CD4-positive, alpha-beta T cell (primary cell): ENCODE measurements at places on chromosomes 12 and 14.

DNA sequence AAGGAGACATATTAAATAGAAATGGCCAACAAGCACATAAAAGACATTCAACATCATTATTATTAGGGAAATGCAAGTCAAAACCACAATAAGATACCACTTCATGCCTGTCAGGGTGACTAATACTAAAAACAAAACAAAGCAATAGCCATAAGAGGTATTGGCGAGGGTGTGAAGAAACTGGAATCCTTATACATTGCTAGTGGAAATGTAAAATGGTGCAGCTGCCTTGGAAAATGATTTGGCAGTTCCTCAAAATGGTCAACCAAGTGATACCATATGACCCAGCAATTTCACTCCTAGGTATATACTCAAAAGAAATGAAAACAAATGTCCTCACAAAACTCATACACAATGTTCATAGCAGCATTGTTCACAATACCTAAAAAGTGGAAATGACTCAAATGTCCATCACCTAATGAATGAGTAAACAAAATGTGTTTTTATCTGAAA is 27.0 kb downstream of the GPR135 start:
- no peak for DNase-seq

GRCh38 chr12:132245521-132246101 is 83.8 kb downstream of the GALNT9 start:
- no peak for DNase-seq

GRCh38 chr12:87157791-87158190 is 871.4 kb downstream of the C12orf50 start:
- DNase-seq = no peak

GRCh38 chr12:102540815-102541385 is 60.5 kb upstream of the IGF1 start:
- DNase-seq = no peak

GRCh38 chr14:37197421-37198272 is at the start of gene MIPOL1:
TSS of gene MIPOL1 (plus strand) at chr14:37197937. CDS start at chr14:37247889, 49,952 bp downstream.
- no peak for DNase-seq

- no peak for DNase-seq
Observed at GRCh38 chr14:31692376-31692781, 131.2 kb downstream of the NUBPL start.

- no peak for DNase-seq
Observed at GRCh38 chr12:33834672-33835071, 187.6 kb upstream of the ALG10 start.

DNA sequence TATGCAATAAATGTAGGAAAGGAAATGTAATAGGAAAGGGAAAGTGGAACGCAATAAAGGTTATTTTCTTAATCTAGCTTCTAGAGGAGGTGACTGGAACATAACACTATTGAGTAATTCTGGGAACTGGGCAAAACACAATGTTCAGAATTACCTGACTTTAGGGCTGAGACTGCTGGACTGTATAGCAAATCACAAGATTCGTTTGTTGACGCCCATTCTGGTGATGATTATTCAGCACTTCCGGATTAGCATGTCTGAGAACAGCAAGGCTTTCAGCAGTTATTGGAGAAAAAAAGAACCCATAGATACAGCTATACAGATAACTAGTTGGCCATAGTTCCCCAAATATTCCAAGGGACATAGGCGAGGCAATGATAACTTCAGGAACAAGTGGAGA is 2.3 kb upstream of the KLRD1 start:
- no peak for DNase-seq

DNA sequence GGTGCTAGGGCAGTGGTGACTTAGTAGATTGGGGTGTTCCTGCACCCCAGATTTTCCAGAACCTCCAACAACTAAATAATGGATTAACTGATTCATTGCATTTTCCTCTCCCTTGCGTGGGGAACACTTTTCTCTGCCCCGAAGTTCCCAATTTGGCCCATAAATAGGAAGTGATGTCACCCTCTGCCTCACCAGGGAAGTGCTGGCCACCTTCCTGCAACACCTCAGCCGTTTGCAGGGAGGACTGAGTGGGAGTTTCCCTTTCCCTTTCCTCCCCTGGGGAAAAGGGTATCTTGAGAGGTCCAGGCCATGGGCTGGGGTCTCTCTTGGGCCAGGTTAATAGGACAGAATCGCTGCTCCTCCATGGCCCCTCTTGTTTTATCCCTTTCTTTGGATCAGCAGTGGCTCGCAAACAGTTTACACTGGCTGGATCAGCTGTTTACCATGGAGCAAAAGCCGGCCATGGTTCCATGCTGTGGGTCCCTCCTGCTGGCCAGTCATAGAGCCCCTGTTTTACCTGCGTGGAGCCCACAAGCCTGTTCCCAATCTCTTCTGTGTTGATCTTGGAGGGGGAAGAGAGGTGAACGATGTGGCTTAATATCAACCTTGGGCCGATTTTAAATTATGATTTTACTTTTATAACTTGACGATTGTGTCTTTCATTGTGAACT is 91.6 kb upstream of the VRK1 start:
- DNase-seq = no peak

DNA sequence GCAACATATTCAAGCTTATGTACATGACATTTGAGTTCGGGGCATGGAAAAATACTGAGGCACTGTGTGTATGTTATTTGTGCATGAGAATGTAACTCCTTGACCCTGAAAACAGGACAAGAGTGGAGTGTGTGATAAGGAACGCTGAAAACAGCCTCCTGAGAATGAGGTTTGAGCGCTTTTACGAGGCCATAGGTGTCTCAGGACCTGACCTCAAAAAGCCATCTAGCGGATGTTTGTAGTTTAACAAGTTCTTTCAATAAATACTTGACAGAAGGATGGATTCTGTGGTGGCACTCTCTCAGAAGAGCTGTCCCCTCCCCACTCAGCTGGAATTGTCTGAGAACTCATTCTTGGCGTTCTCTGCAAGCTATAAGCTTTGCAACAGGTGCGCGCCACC is 350.5 kb upstream of the TMTC1 start:
- no peak for DNase-seq

- no peak for DNase-seq
Observed at GRCh38 chr12:15116086-15116485, 105.1 kb downstream of the RERG start.

DNA sequence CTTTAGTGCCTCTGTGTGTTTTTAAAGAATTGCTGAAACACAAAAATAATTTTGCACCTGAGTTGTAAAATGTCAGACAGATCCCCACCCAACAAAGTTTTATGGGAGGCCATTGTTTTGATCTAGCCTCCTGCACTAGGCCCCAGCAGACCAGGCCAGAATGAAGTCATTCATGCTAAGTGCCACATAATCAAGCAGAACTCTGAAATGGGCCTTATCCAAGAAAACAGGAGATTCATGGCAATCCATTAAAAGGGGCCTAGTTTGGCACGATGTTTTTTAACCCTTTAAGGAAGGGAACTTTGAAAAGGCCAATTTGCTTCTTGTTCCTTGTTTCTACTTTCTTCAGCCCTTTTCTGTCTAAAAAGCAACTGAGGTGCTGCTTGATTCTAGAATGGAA is 260.9 kb downstream of the ITPR2 start:
- DNase-seq = no peak

DNA sequence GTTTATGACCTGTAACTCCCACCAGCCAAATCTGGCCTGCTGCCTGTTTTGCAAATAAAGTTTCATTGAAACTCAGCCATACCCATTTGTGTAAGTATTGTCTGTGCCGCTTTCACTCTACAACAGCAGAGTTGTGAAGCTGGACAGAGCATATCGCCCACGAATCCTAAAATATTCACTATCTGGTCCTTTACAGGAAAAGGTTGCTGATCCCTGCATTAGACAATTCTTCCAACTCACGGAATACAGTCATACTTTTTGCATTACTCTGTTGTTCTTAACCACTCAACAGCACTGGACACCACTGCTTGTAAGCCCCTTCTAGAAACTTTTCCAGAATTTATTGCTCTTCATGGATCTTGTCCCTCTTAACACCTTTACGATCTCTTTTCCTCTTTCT is 435.4 kb downstream of the EGLN3 start:
- DNase-seq = no peak

DNA sequence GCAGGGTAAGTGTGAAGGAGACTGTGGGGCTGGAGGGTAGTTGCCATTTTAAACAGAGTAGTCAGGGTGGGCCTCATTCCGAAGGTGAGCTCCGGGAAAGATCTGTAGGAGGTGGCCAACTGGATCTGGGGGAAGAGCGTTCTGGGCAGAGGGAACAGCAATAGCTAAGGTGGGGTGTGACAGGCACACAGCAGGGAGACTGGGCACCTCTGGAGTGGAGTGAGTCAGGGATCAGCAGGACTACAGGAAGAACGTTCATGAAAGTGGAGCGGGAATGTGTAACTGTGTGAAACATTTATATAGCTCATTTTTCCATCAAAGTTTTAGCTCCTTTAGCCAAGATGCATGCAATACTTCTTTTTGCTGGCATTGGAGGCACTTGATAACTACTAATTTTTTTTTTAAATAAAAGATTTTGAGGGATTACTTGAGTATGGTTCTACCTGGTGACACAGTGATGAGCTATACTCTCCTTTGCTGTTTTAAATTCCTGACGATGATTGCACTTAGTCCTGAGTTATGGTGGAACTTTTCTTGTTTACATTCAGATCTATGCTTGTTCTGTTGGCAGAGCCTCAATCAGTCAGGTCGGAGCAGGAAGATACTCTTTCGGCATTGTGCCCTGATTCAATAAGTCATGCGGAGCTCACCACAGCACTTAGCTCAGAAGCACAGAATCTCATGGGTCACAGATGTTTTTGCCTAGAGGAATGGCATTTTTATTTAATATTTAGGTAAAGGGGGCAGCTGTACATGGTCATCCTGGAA is 106.4 kb downstream of the WIF1 start:
- DNase-seq = no peak

DNA sequence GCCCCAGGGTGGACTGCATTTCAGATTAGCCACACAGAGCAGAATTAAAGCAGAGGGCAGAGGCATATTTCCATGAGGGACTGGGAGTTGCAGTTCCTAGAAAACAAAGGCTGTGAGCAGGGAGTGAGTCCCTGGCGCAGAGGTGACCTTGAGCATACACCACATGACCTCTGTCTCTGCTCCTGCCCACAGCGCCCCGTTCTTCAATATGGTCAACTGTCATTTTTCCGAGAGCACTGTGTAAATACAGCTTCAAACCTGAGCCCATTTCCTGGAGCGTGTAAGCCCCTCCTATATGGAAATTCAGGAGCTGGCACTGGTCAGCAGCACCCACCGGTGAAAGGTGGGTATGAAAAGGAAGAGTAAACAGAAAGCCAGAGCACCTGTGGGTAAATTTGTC is 192.2 kb upstream of the PELI2 start:
- no peak for DNase-seq

DNA sequence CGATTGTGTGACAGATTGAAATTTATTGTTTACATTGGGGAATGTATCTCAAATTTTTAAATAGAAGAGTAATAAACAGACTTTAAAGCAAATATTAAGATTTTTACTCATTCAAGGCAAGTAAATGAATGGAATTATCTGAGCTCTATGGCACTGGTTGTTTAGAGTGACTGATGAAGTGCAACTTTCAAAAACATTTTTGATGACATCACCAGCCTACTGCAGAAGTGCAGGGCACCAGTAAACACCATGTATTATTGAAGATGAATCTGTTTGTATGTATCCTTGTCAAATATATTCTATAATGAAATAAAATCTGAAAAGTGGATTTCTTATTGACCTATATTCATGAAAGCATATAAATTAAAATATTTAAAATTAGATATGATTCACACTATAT is 124.0 kb upstream of the EVL start:
- no peak for DNase-seq

DNA sequence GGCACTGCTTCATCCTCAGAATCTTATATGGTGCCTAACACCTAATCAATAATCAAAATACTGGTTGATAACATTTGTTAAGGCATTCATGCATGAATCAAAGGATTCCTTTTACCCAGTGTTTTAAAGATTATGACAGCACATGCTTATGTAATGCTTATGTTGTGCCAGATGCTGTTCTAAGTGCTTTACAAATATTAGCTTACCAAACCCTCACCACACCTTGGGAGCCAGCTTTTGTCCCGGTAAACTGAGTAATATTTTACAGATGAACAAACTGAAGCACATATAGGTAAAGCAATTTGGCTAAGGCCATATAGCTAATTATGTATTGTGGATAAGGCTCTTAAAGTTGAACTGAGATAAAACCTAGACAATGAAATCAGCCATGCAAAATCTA is 209.2 kb downstream of the ALX1 start:
- DNase-seq = no peak

DNA sequence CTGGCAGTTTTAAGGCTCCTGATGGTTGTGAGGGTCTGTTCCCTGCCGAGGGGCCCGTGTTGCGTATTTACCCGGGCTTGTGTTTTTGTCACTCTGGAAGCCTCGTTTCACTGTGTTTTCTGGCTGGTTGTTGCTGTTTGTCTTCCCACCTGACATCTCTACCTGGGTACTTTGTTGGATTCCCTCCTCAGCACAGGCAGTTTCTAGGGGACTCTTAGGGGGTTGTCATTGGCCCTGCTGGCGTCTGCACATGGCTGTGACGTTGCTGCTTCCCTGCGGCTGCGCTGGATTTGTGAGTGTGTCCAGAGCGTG is 6.4 kb downstream of the FBRSL1 start:
- no peak for DNase-seq

GRCh38 chr12:125254856-125255255 is 189.6 kb downstream of the AACS start:
- no peak for DNase-seq

GRCh38 chr14:73211251-73212040 is 25.9 kb upstream of the PAPLN start:
- DNase-seq = no peak

DNA sequence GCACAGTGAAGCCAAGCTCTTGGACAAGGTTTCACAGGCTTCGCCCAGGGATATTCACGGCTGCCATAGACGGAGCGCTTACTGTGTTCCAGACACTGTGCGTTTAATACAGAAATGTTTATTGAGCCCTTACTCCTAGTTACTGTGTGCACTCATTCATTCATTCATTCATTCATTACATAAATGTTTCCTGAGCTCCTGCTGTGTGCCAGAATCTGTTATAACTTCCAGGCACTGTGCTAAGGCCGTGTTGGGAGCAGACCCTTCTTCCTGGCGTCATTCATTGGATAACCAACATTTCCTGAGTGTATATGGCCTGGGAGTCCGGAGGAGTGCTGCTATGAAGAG is 760 bp upstream of the MED13L start:
- no peak for DNase-seq

DNA sequence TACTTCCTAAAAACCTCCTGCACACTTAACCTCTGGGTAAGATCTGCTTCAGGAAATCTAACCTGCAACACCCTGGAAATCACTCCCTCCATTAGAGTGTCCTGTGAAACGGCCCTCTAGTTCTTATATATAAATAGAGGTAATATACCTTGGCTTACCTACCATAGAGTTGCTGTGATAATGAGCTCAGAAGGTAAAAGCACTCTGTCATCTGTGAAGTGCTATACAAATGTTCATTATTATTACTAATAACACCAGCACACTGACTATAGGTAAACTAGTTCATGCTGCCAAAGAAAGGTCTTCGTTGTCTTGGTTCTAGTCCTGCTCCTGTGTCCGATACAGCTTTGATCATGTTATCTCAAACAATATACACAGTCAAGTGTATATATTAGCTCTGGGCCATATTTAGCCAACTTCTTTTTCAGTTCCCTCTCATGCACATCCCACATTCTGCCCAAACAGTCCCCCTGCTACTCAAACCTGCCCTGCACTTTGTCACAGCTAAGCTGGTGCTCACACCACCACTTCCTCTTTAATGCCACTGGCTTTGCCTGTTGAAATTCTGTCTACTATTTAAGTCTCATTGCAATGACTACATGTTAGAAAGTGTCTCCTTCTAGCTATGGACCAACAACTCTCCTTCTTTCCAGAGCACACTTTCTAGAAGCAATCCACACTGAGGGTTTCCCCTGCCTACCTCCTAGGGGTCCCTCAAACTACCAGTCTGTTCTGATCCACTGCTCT is 5.1 kb downstream of the E2F7 start:
- no peak for DNase-seq

GRCh38 chr12:115504306-115505290 is 772.9 kb downstream of the MED13L start:
- DNase-seq = no peak
